ENCODE measurements at places on chromosomes 13 and 19. TPM values are rescaled to one million over a fixed set of nuclear protein-coding genes. Genes with fewer than 3 reads are reported as not detected.

Gene KIR3DL1
- total RNA-seq, result not detected

Gene GPC6
- total RNA-seq, result 27.5 TPM

Gene ZNF805
- total RNA-seq, result 13.0 TPM

Gene USPL1
- 23.5 TPM for total RNA-seq

Gene PSG2
- total RNA-seq, result not detected

Gene MBD3L3
- not detected for total RNA-seq

Gene CLASRP
- 49.4 TPM for total RNA-seq

Gene ZNF865
- 5.8 TPM for total RNA-seq

Data from cardiac atrium fibroblast (primary cell).